ENCODE measurements at places on chromosomes 1 and 21. TPM values are rescaled to one million over a fixed set of nuclear protein-coding genes. Genes with fewer than 3 reads are reported as not detected.
A peak's percentile ranks its signal among the peaks of the same experiment; 100 is the strongest.

Gene ATXN7L2
- total RNA-seq: 7.4 TPM

GRCh38 chr1:80170811-80171485 is 1164.4 kb upstream of the ADGRL4 start:
- H3K27ac ChIP-seq: no peak overlapping the region
- no peaks in the 10 kb centered on the region for H3K36me3 ChIP-seq
- DNase-seq: no peak
- H3K4me1 ChIP-seq: no peaks in the 10 kb centered on the region

Gene C4BPA
- total RNA-seq: 0.21 TPM

Gene ADAMTS5
- not detected for total RNA-seq

DNA sequence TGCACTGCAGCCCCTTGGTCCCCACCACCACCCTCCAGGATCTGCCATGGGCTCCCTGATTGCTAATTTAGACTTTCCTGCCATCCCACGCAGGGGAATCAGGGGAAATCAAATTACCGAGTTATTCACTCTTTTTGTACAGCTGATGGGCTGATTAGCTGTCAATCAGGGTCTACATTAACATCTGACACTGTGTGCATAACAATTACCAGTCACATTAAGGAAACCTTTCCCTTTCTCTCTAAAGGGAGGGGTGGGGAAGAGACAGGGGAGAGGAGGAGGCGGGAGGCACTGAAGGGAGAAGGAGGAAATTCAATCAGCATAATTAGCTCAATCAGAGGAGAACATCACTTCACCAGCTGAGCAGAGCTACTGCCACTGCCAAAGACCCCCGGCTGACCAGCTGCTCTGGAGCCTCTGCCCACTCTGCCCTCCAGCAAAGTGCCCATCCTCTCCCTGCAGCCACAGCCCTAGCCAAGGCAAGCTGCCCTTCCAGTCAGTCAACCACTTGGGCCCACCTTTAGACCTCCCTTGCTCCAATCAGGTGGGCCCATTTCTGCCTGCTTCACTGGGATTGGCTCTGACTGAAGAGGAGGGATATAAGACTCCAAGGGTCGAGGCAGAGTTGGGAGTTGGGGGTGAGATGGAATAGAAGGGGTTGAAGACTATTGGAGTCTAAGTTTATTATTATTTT is 199.3 kb upstream of the ZC3H12A start:
- H3K4me1 ChIP-seq: no peaks in the 10 kb centered on the region
- no peaks in the 10 kb centered on the region for H3K27me3 ChIP-seq
- no peak for DNase-seq
- H3K4me3 ChIP-seq: no peak overlapping the region
- H3K36me3 ChIP-seq: no peaks in the 10 kb centered on the region
- no peak overlapping the region for H3K27ac ChIP-seq

- no peak overlapping the region for H3K4me3 ChIP-seq
- no peaks in the 10 kb centered on the region for H3K27me3 ChIP-seq
- H3K27ac ChIP-seq: no peak overlapping the region
- no peak for DNase-seq
- no peaks in the 10 kb centered on the region for H3K4me1 ChIP-seq
Observed at GRCh38 chr1:203777596-203777995, 12.6 kb downstream of the LAX1 start.

DNA sequence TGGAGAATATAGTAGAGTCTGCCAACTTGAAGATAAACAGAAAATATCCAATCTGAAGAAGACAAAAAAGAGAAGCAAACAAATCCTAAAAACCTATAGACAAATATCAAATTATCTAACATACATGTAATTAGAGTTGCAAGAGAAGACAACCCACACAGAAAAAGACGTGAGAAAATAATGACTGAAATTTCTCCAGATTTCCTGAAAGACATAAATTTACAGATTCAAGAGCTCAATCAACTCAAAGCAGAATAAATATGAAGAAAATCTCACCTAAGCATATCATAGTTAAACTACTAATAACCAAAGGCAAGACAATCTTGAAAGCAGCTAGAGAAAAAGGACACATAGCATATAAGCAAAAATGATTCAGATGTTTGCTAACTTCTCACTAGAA is 261.2 kb upstream of the NFIA start:
- no peaks in the 10 kb centered on the region for H3K36me3 ChIP-seq
- no peak overlapping the region for H3K4me3 ChIP-seq
- H3K4me1 ChIP-seq: no peaks in the 10 kb centered on the region
- H3K27me3 ChIP-seq: no peaks in the 10 kb centered on the region

Gene S100A7
- total RNA-seq: not detected

GRCh38 chr1:155910621-155911121 is 478 bp downstream of the RIT1 start:
- H3K4me3 ChIP-seq: peak overlapping the region; percentile 78
- peaks cover 3% of the 10 kb centered on the region for H3K4me1 ChIP-seq
- no peaks in the 10 kb centered on the region for H3K27me3 ChIP-seq
- H3K27ac ChIP-seq: peak overlapping the region; percentile 59
- DNase-seq: no peak
